ENCODE measurements at places on chromosomes 13 and 19.
A peak's percentile ranks its signal among the peaks of the same experiment; 100 is the strongest.

GRCh38 chr13:23843436-23843835 lies 45.8 kb downstream of the MIPEP start:
- no peak for DNase-seq

- DNase-seq = no peak
Measured at GRCh38 chr13:50334944-50335343, 319.7 kb downstream of the KCNRG start.

- peak; percentile 73 for DNase-seq
Measured at GRCh38 chr13:26051657-26052311, at the start of gene SHISA2. Gene SHISA2, minus strand, starts transcription at chr13:26052016. Its CDS starts 1,041 bp downstream, at chr13:26050975.

DNA sequence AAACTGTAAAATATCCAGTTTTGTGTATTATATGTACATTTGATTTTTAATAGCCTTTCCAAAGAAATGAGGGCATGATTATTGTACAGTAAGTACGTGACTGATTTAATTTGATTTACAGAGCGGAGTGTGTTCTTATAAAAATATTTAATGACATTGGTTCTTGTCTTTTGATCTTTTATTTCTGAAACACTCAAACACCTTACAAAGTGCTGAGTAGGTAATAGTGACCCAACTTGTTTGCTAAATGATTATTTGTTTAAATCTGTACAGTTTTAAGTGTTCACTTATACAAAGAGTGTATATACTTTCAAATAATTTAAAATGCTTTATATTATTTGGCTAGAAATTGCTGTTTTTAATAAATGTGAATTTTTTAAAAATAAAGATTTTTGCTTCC lies 71.5 kb downstream of the COG3 start:
- no peak for DNase-seq

DNA sequence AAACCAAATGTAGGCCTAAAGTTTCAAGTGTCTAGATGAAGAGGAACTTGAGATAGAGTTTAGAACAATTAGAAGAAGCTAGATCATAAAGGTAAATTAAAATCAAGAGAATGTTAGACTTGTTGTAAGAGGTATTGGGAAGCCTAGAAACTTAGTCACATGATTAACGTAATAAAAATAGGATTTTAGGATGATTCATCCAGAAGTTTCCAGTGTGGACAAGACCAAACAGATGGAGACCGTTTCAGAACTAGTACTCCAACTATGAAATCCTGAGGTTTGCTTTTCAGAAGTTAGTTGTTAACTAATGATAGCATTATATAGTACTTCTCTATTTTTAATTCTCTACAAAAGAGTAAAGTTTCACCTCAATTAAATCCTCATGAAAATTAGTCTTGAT lies 104.9 kb downstream of the MZT1 start:
- no peak for DNase-seq

DNA sequence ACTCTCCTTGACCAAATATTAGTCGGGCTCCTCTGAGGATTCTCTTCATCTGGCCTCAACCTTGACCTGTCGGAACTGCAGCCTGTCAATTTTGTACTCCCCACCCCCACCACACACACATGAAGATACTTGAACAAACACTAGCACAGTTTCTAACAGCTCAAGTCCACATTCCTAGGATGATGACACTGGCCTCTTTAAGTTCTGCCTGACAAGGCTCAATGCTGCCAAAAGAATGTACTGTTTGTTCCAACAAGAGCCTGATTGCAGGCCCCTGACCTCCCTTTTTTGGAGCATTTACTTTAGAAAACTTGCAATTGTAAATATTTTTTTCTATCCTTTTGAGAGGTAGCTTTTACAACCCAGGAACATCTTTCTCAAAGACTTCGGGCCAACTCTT lies 169.2 kb upstream of the IRS2 start:
- no peak for DNase-seq

- no peak for DNase-seq
Measured at GRCh38 chr13:26067601-26068000, 15.8 kb upstream of the SHISA2 start.

DNA sequence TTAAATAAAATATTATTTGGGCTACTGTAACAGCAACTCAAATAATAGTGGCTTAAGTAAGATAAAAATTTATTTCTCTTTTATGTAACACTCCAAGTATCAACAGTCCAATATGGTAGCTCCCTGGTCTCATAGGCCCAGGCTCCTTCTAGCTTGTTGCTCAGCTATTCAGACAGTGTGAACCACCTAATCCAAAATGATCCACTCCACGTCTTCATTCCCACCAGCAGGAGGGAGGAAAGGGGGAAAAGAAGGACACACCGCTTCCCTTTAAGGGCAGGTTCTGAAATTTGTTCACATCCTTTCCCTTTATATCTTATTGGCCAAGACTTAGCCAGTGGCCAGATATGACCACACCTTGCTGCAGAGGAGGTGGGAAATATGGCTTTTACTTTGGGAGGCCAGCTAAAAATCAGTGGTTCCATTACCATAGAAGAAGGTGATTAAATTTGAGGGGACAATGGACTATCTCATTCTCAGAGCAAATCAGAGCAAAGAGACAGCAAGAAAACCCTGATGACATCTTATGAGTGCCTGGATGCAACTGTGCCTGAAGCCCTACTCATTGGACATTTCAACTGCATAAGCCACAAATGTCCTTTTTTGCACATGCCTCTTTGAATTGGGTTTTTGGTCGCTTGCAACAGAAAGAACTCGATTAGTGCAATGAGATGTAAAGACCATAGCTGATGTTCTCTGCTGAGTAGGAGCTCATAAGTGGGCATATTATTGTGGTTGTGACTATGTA lies 7.0 kb upstream of the EPOR start:
- DNase-seq = no peak

DNA sequence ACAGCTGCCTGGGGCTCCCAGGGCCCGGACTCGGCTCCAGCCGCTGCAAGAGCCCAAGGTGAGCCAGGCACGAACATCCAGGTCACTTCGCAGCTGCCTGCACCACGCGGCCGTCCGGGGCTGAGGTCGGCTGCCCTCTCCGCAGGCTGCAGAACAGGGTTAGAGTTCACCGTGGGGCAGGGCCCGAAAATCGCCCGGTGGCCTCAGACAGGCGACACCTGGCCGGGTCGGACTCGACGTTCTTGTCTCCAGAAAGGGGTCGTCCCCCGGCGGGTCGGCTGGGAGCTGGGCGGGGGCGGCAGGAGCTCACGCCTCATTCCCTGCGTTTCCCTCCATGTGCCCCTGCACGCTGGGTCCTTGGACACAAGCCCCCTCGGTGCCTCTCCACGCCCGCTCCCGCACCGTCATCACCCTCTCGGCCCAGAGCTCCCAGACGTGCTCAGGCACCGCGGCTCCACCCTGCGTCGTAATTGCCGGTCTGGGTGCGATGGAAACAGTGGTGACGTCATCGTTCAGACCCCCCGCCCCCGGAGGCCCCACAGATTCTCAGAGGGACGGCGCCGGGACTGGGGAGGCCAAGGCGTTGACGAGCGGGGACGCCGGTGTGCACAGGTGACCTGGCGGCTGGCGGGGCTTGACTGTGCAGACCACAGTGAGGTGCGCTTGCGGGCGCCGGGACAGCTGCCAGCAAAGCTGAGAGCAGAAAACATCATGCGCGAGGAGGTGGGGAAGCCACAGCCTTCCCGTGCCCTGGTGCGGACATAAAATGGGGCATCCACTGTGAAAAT lies 4.0 kb upstream of the GRIN3B start:
- DNase-seq = peak; percentile 73

GRCh38 chr19:34556488-34556887 lies 74.9 kb downstream of the WTIP start:
- peak; percentile 28 for DNase-seq

DNA sequence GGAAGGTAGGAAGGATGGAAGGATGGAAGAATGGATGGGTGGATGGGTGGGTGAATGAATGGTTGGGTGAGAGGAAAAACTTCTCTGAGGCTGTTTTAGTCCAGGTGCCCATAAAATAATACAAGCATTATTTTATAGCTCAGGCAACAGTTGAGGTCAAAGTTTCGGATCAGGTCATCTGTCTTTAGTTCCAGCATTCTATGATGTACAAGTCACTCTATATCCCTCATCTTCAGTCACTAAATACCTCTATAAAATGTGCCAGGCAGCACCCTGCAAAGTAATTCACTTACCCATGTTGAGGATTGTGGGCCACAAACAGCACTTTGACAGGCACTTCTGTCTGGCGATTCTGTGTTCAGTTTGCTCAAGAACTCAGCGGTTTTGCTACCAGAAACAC lies 66.0 kb downstream of the EPSTI1 start:
- no peak for DNase-seq

All from activated T-cell treated with anti-CD3 and anti-CD28 coated beads, Interleukin-2, amount 50 U/mL, for 48 hours (primary cell).